ENCODE measurements at places on chromosomes 2 and 18. TPM values are rescaled to one million over a fixed set of nuclear protein-coding genes. Genes with fewer than 3 reads are reported as not detected.

- DNase-seq = no peak
These were observed 49.7 kb upstream of the MAPRE2 start for GRCh38 chr18:34991561-34991960.

DNA sequence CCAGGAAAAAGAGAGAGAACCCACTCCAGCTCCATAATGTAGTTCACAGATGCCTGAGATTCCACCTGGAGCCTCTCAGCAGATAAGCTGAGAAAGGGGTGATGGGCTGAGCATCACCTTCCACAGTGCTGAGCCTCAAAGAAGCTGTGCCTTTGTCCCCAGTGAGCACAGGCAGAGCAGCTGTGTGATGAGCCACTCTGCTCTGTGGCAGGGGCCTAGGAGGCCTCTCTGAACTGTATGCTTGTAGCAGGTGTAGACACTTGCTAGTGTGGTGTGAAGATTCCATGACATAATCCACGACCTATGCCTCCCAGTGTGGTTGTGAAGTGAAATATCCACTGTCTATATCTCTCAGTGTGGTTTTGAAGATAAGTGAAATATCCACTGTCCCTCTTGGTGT, 70.4 kb upstream of the MGAT4A start:
- no peak for DNase-seq

The RIT2 gene
- not detected for total RNA-seq

The IL1F10 gene
- total RNA-seq = not detected

The PARD6G gene
- 0.37 TPM for total RNA-seq

- DNase-seq = no peak
These were observed 56.1 kb downstream of the LHCGR start for GRCh38 chr2:48699348-48699930.

- no peak for DNase-seq
These were observed 40.6 kb upstream of the CAPN13 start for GRCh38 chr2:30847841-30848240.

DNA sequence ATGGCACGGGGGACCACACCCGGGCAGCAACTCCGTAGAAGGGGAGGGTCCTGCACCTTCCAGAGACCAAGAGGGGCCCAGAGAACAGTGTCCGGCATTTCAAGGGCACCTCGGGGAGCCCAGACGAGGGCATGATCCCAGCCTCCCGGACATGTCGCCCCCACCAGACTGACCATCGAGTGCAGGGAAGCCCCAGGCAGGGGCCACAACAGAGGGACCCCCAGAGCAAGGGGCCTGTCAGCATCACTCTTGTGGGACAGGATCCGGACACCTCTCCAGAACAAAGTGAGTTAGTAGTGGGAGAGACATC, 50.4 kb upstream of the CTDP1 start:
- DNase-seq = no peak

- no peak for DNase-seq
These were observed 14.4 kb upstream of the SLC4A5 start for GRCh38 chr2:74357627-74358026.

DNA sequence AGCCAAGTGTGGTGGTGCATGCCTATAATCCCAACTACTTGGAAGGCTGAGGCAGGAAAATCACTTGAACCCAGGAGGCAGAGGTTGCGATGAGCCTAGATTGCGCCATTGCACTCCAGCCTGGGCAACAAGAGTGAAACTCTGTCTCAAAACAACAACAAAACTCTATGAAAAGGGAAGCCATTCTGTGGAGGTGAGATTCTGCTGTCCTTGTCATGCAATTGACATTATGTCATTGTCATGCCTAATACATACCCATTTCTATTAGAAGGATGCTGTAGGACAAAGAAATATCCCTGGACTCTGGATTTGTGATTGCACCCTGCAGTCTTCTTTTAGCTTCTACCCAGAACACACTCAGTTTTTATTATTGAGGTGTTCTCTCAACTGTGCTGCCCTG, 8.6 kb downstream of the RASGRP3 start:
- no peak for DNase-seq

The WDR12 gene
- 47.4 TPM for total RNA-seq

The C1QL2 gene
- total RNA-seq = not detected

DNA sequence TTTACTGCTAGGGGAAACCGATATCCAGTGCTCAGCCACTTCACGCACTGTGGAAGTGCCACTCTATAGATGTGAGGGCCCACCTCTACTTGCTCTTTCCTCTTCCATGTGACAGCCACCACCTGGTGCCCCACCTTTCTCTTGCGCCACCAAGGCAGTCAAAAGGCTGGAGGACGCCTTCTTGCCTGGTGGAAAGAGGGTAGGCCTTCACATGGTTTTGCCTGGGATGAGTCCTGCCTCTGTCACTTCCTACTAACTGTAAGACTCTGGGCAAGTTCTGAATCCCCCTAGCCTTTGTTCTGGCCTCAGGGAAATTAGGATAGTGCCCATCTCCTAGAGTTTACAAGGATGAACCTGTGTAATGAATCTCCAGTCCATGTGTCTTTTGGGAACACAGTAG, 66.1 kb upstream of the ODC1 start:
- no peak for DNase-seq

DNA sequence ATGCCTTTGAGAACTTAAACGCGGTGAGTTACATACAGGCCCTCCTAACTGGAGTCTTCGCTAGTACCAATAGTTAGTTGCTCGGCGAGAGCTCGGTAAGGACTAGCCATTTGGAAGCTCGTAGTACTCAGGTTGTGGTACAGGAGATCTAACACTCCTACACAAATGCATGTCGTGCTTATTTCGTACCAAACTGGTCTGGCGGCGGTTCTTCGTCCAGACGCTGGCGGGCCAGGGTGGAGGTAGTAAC, 346 bp upstream of the VRK2 start:
- no peak for DNase-seq

The CSRNP3 gene
- not detected for total RNA-seq

The UGT1A1 gene
- total RNA-seq = not detected

DNA sequence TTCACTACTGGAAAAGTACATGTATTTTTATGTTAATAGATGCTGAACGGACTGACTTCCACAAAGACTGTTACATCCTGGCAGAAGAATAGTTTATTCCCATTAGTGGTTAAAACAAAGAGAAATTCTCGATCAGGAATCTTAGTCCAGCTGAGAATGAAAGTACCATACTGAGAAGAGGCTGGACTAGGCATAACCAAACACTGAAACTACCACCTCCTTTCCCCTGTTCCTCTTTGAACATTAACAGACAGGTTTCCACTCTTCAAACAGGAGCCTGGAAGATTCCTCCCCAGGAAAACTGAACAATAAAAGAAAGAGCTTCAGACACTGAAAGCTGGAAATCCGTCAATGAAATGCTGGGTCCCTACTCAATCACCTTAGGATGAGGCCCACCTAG, 25.8 kb downstream of the LDAH start:
- no peak for DNase-seq

The TMEFF2 gene
- not detected for total RNA-seq

The CPLX4 gene
- not detected for total RNA-seq

The TDRD15 gene
- total RNA-seq = not detected

DNA sequence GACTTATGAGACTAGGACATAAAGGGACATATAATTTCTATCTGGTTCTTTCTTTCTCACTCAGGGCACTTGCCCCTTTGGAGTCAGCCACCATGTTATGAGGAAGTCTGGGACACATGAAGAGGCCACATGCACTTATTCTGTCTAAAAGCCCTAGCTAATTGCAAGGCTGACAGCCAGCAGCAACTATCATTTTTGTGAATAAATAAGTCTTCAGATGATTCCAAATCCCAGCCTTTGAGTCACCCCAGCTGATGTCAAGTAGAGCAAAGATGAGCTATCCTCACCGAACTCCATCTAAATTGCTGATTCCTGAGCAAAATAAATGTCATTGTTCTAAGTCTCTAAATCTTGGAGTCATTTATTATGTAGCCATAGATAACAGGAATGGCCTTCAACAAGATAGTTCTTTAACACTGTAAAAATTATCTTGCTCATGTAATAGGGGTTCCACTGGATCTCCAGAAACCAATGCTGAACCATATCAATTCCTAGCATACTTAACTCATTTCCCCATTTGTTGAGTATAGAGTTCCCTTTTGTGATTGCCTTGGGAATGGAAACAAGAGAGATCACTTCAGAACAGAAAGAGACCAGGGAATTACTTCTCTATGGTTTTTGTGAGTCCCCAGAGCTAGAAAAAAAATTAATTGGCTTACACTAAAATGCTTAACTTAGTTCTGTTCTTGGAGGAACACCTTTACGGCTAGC, 50.6 kb upstream of the FN1 start:
- no peak for DNase-seq

GRCh38 chr2:27954221-27954673, 63.7 kb downstream of the BABAM2 start:
- no peak for DNase-seq

The GPR148 gene
- total RNA-seq = not detected

GRCh38 chr18:49446481-49446880, 14.0 kb downstream of the DYM start:
- no peak for DNase-seq

DNA sequence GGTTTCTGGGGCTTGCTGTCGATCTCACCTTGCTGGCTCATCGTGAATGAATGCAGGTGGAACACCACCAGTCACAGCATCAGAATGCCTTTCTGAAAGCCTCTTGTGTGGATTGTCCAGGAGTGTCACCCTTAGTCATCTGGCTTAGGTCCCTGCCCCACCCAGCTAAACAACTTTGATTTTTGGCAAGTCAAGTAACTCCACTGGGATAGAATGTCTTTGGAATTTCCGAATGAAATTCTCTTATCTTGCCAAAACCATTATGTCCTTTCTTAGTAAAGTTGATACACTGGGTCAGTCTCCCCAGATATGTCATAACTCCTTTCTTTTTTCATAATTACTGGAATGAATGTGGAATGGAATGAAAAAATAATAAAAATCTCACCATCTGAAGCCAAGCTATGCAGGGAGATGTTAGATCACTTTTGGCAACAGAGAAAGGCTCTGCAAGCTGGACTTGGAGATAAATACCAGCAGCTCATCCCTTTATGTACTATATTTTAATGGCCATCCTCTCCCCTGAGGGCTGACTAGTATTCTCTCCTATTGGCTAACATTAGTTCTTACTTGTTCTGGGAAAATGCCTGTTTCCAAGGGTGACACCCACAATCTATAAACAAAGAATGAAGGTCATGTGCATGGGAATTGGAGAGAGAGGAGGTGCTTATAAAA, 35.4 kb downstream of the INSIG2 start:
- peak; percentile 96 for DNase-seq

The MYCN gene
- not detected for total RNA-seq

DNA sequence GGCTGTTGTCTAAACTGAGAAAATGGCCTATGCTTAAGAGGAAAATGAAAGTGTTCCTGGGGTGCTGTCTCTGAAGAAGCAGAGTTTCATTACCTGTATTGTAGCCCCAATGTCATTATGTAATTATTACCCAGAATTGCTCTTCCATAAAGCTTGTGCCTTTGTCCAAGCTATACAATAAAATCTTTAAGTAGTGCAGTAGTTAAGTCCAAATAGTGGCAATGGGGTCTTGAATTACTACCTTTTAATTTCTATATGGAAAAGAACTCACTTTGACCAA, 13.8 kb upstream of the ALLC start:
- DNase-seq = no peak

DNA sequence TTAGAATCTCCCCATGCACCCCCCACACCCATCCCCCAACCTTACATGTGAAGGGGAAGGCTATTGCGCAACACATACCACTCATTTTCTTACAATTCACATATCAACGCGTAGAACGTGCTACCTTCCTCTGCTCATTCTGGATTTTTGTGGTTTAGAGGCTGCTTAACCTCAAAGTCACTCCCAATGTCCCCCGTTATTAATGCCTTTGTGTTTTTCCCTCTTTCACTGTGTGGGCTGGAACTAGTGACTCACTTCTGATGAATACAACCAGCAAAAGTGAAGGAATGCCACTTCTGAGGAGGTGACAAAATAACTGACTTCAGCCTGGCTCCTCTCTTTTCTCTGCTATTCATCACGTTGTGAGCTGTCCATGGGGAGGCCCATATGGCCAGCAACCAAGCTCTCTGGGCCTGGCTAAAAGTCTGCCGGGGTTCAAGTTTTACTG, 342.5 kb upstream of the NXPH2 start:
- DNase-seq = peak; percentile 10

DNA sequence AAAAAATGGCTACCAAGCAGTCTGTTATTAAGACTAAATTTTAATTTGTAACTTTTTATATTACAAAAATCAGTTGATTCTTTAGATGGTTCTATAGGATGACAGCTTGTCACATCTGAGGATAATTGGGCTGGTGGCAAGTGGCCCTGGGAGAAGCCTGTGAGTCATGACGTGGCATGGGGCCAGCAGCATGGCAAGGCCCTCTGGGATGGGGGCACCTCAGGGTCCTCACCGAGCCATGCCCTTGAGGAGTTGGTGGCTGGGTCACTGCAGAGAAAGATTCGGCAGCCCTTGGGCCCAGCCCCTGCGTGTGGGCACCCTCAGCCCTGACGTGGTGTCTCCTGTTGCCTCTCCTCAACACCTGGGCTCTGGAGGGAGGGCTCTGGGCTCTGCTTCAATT, 49.7 kb downstream of the STK25 start:
- no peak for DNase-seq

The TFPI gene
- total RNA-seq = 34.7 TPM

The SGPP2 gene
- not detected for total RNA-seq

- DNase-seq = no peak
These were observed 97.8 kb downstream of the HDAC4 start for GRCh38 chr2:239302808-239303557.

DNA sequence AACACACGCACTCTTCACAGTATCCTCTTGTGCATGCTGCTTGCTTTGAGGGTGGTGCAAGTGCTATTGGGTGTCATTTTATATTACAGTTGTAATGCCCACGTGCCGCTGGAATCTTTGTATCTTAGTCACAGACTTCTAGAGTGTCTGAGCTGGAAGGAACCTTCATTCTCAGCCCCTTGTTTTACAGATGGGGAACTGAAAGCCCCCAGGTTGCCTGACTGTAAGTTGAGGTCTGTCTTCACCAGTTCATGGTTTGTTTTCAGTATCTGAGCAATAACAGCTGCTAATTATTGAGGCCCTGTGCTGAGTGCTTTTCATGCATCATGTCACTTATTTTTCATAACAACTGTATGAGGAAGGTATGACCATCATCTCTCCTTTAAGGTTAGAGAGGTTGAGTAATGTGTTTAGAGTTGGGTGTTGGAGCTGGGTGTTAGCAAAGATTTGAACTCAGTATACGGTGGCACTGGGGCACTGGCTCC, 77.0 kb downstream of the PRKCE start:
- no peak for DNase-seq

The TRPM8 gene
- not detected for total RNA-seq

DNA sequence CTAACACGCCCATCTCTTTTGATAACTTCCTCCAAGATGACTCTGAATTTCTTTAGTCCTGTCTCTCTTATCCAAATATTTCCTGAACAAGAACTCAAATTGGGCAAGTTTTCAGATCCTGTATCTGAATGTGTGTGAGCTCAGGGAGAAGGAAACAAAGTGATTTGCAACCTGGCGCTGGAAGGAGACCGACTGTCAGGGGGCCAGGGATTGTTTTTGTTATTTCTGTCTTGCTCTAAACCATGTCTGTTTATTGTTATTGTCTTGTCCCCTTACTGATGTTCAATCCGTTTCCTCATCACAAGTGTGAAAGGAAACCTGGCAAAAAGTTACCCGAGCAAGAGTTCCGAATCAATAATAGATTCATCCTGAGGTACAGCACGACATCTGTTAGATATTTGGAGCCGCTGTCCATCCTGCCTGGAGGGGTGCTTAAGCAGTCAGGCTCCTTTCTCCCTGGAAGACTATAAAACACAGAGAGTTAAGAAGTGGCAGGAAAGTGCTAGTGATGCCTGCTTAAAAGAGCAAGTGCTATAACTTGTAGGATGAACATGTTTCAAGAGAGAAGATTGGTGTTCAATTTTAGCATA, 132.5 kb upstream of the OSR1 start:
- no peak for DNase-seq

GRCh38 chr2:195658541-195658890, 1.5 kb downstream of the SLC39A10 start:
- peak; percentile 73 for DNase-seq

- DNase-seq = peak; percentile 65
These were observed 211.9 kb downstream of the RBM43 start for GRCh38 chr2:151049746-151050145.
